ENCODE measurements at places on chromosomes 2 and 18.

DNA sequence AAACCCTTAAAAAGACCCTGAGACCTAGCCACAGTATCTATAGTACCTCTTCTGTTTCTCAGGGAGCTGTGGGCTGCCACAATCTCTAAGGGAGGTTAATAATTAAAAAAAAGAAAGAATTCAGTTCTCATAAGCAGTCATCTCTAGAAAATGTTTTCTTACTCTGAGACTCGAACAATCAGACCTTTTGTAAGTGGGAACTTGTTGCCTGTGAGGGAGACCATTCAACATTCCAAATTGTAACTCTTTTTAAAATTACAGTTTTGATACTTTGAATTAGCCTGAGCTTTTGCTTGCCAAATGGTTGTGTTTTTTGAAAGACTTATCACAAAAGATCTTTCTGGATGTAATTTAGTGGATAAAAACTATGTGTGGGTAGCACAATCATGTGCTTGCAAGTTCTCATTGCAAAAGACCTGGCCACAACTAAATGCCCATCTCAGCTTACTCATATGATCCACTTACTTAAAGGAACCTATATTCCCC is 33.3 kb downstream of the IL1R2 start:
- peak; percentile 75 for DNase-seq

DNA sequence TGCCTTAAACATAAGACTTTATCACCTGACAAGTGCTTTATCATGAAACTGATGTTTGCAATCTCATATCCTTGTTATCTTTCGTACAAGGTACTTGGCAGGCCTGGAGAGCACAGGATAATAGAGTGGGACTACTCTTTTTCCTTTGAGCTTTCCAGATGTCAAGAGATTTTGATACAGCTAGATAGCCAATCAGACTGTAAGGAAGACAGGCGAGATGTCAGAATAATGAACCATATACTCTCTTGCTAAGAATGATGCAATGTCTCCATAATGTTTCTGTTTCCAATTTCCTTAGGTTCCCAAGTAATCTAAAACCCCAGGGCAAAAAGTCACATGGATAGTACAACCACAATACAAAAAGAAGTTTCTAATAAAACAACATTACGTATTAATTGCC is 313.1 kb downstream of the PDE11A start:
- DNase-seq = peak; percentile 36

- no peak for DNase-seq
These were observed 38.9 kb upstream of the GMCL1 start for GRCh38 chr2:69790601-69790959.

GRCh38 chr2:112010751-112011150 is 44.3 kb upstream of the TMEM87B start:
- DNase-seq = no peak

DNA sequence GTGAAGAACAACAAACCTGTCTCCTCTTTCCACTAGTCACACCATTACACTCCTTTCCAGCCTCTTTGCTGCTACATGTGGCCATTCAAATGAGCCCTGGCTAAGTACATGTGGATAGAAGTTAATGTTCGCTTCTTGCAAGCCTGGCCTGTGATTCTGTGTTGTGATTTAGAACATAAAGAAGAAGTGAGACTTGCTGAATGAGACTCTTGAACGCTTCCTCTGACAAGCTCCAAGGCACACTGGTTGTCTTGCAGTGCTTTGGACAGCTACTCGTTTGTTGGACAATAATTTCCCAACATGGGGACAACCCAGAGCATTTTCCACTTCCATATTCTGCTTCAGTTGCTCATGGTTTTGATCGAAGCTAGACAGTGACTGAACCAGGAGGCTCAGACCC is 57.3 kb downstream of the CCDC74A start:
- no peak for DNase-seq

DNA sequence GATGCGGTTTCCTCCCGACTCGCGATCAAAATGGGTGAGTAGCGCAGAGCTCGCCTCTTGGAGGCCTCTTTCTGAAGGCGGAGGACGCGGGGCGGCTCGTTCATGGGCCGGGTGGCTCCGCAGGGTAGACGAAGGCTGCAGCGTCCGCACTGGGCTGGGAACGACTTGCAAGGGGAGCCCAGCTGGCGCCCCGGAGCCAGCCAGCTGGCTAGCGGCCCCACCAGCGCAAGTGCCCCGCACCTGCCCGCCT is 328 bp upstream of the PASK start:
- no peak for DNase-seq

GRCh38 chr2:8592736-8593135 is 89.1 kb upstream of the ID2 start:
- no peak for DNase-seq

- no peak for DNase-seq
These were observed 78.9 kb upstream of the OTOS start for GRCh38 chr2:240219208-240219890.

GRCh38 chr2:230706966-230707365 is 5.7 kb upstream of the CAB39 start:
- DNase-seq = no peak

DNA sequence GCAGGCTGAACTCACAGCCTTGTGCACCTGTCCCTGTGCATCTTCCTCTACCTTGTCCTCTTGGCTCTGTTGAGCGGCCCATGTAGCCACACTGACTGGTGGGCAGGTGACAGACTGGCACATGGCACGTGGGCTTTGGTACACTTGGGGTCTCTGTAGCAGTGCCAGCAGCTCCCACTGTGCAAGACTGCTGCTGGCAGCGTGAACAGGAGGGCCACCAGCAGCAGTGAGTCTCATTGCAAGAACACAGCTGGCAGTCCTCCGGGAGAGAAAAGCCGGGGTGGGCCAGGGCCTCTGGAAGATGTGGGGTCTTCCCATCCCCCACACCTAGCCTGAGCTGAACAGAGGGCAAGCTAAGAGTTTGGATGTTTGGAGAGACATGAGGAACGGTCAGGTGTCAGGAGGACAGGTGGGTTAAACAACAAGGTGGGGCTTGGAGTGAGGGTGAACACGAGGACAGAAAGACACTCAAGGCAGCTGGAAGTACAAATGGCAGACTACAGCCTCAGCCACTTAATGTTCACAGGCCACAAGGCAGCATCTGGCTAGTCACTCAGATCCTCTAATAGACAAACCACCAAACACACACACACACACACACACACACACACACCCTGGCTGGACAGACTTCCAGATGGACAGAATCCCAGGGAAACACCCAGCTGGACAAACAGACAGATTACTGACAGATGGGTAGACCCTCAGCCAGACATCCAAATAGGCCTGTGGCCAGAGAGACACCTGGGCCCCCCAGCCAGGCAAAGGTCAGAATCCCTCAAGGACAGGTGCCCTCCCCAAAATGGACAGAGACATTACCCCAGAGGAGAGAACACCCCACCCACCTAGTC is 2.3 kb upstream of the PTPN18 start:
- DNase-seq = no peak

DNA sequence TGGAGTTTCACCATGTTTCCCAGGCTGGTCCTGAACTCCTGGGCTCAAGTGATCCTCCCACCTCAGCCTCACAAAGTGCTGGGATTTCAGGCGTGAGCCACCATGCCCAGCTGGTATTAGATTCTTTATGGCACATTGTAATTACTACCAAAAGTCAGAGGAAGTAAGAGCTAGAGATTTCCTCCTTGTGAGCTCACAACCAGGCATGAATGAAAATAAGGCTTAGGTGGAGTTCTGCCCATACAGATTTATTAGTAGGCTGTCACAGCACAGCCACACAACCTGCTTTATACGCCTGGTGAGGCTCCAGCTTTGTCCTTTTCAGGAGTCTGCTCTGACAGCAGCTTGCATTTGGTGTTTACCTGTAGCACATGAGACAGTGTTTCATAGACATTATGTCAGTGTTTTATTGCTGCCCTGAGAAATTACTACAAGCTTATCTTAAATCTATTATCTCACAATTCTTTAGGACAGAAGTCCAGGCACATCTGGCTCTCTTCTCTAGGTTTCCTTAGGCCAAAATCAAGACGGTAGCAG is 156.6 kb downstream of the TANC1 start:
- DNase-seq = no peak

Measured in fibroblast of skin of right quadriceps (primary cell).